ENCODE measurements at places on chromosomes 2 and 18.
A peak's percentile ranks its signal among the peaks of the same experiment; 100 is the strongest.

GRCh38 chr2:240206630-240207029 is 66.2 kb upstream of the OTOS start:
- DNase-seq, result no peak

DNA sequence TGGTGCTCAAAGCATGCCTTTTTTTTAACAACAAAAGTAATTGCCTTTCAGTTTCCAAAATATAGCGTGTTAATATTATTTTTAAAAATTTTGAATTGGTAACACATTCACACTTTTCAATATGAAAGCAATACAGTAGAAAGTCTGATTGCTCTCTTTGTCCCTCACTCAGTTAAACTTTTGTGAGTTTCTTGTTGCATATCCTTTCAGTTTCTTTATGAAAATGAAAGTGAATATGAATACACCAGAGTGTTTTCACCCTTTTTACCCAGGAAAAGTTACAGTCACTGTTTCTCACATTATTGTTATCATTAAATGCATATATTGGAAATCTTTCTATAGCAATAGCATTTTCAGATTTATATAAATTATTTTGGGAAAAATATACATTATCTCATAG is 377.4 kb upstream of the CRIM1 start:
- no peak for DNase-seq

- no peak for DNase-seq
Measured at GRCh38 chr2:121836611-121837010, 81.2 kb downstream of the TSN start.

DNA sequence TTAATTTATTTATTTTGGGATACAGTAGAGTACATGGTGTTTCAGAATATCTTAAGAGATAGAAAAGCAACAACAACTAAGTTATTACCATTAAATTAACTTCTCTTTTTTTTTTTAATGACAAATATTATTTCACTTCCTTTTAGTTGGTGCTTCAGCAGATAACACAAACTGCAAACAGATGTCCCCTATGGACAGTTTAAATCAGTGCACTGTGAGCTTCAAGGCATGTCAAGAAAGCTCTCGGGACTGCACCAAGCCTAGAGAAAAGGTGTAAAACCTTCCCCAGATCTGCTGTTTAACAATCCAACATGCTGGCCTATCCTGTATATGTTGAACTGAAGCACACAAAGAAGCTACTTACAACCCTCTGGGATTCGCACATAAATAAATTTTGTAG is 122.7 kb downstream of the TCF4 start:
- DNase-seq, result no peak

- no peak for DNase-seq
Measured at GRCh38 chr18:11008505-11008904, 140.9 kb downstream of the PIEZO2 start.

GRCh38 chr2:65264821-65265670 is 37.4 kb downstream of the ACTR2 start:
- DNase-seq, result peak; percentile 35
